ENCODE measurements at places on chromosomes 12 and 14.

DNA sequence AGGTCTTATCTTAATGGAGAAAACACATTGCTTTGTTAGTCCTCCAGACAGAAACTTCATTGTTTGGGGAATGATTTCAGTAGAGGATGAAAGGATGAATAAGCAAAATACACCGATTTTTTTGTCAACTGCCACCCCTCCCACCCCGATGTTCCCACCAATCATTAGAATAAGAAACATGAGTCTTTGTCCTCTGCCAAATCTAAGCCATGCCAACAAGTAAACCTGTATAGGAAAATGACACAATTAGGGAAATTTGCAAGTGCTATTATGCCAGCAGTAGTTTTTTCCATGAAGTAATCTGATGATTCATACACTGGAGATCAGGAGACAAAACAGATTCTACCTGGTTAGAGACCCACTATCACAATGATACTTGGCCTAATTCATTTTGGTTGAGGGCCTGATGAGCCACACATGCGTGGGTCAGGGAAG lies 35.9 kb downstream of the FLRT2 start:
- DNase-seq = no peak

DNA sequence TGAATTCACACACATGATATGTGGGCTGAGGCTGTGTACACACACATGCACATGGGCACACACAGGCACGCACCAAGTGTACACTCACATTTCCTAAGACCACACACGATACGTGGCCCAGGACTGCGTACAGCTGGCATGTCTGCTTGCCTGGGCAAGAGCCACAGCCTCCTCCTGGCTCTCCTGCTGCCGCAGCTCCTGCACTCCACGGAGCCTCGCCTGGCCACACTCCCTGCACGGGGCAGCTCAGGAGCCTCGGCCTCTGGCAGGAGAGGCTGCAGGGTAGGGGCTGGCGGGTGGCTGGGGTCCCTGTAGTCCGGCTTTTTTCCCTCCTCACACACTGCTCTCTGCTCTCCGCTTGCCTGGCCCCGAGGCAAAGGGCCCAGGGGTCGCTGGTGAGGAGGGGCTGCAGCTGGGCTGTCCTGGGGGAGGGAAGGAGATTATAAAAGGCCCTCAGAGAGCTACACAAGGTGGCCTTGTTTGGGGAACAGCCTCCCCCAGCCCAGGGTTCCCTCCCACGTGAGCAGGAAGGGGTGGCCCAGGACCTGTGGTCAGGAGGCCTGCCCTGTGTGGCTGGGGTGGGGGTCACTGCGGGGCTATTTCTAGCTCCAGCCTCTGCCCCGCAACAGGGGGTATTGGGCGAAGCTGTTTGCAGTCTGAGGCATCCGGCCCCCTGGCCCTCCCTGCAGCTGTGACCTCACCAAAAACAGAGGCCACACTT lies 89.0 kb upstream of the SFSWAP start:
- DNase-seq = no peak

DNA sequence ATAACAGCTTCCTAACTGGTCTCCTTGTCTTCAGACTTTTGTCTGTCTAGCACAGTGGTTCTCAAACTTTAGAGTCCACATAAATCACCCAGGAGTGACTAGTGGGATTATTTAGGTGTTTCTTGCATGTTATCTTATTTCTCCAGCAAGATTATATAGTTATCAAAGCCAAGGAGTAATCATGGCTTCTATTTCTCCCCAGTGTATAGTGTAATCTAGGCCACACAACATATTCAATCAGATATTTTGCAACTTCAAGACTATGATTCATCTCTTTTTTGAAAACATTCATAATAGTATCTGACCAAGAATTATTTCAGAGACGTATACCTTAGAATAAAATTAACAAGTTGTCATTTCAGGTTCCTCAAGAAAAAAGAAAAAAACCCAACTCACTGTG lies 131.9 kb downstream of the CEP83 start:
- DNase-seq = no peak

- DNase-seq = no peak
Observed at GRCh38 chr12:57181561-57182155, 34.2 kb upstream of the LRP1-AS start.
